ELR (cell line): ENCODE measurements at places on chromosomes 11 and 22.

- no peak for DNase-seq
Observed at GRCh38 chr22:23218867-23219251, 38.5 kb downstream of the BCR start.

DNA sequence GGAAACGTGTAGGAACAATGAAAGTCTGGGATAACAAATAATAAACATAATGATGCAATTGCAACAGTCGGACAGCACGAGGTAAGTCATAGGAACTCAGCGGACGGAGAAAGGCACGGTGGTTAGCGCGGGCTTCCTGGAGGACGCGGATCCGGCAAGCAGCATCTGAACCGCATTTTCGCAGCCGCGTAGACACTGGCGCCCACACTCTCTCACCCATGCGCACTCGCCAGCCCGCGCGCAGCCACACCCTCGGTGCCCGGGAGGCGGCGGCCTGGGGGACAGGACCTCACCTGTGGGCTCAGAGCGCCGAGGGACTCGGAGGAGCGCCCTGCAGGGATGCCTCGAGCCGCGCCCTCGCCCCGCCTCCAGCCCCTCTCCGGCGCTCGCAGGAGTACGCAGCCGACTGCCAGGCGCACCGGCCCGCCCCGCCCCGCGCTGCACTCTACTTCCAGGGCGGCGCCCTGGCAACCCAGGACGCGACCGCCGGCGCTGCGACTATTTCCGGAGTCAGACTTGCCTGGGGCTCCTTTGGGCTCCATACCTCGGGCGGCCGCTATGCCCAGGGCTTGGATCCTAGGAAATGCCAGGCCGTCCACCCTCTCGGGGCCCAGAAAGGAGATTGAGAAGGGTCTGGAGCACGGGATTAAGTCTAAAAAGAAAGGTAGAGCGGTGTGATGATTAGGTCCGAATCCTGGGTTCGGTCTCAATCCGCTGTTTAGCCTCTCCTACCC is at the start of gene TTLL1:
Gene TTLL1 (minus strand): TSS at position 408 of the 734 bp plus-strand sequence. CDS start 13,805 bp downstream, outside the sequence.
- peak; percentile 88 for DNase-seq

- DNase-seq = peak; percentile 58
Observed at GRCh38 chr11:59206635-59207034, 6.1 kb downstream of the MPEG1 start.

GRCh38 chr11:1333860-1334259 is 24.4 kb upstream of the TOLLIP start:
- DNase-seq = no peak

GRCh38 chr22:42369250-42370041 is 62.8 kb downstream of the NFAM1 start:
- peak; percentile 90 for DNase-seq

DNA sequence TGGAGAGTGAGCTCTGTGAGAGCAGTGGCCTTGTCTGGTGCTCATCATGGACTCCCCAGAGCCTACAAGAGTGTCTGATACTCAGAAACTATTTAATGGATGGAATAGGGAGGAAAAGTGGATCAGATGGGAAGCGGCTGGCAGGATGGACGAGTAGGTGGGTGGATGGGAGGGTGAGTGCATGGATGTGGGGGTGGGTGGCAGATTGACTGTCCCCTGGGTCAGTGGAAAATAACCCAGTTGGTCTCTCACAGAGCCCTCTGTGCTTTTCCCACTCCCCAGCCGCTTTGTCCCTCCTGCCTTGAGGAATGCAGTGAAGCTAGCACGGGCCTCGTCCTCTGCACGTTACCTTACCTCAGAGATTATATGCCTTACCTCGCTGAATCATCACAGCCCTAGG is 5.9 kb downstream of the SPI1 start:
- DNase-seq = no peak

- no peak for DNase-seq
Observed at GRCh38 chr22:34416022-34416860, 496.0 kb upstream of the LARGE1 start.

DNA sequence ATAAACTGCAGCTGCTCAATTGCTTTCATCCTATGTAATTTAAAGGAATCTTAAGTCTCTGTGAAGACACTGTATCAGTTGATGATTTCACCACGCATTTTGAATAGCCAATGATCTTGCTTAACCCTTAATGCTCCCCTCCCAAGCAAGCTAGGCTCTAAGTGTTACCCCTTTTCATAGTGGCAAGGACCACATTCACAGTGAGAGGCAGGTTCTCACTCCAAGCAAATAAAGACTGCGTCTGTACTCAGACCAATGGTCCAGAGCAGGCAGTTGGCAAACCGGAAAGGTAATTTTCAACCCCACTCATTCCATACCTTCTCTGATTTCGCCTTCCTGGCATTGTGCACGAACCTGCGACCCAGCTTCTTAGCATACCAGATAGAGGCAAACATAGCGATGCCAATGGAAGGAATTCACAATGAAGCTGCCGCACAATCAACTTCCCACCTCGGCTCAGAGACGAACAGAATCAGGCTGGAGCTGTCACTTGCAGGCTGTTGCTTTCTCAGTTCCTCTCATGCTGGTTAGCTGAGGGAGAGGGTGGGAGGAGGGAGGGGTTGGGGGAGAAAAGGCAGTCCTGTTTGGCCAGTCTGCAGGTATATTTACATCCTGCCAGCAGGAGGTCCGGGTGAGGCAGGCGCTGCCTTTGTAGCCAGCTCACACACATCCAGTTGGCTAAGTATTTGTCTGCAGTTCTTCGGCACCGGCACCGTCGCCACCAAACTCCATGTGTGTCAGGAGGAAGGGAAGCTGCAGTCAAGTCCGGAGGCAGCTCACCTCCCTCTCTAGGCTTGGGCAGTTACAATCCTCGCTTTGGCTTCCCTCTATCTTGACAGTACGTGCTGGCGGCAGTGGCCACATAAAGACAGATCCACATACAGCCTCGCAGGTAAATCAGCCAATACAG is 1151.2 kb upstream of the CCDC90B start:
- DNase-seq = no peak

- no peak for DNase-seq
Observed at GRCh38 chr22:17858033-17858432, 83.8 kb upstream of the BID start.

- no peak for DNase-seq
Observed at GRCh38 chr11:107661656-107662055, 50.2 kb downstream of the SLN start.

GRCh38 chr11:134346101-134346975 is 14.6 kb downstream of the GLB1L2 start:
- no peak for DNase-seq

GRCh38 chr22:29197096-29197495 is 8.6 kb upstream of the EMID1 start:
- no peak for DNase-seq

GRCh38 chr11:106463154-106463553 is 385.7 kb downstream of the AASDHPPT start:
- DNase-seq = no peak

DNA sequence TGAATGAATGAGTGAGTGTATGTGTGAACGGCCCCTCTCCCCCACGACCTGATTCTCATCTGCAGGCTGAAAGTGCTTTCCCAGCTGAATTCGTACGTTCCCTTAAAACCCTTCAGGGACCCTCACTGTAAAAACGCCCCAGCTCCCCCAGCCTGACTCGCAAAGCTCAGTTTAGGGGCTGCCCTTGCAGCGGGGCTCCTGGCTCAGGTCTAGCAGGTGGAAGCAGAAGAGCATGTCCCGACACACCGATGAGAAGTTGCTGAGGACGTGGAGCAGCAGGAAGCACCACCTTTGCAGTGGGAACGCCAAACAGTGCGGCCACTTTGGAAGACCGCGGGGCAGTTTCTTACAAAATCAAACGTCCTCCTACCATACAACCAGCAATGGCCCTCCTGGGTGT is 3.6 kb upstream of the MRPL23 start:
- peak; percentile 2 for DNase-seq

- peak; percentile 93 for DNase-seq
Observed at GRCh38 chr11:36249246-36249645, 40.0 kb downstream of the COMMD9 start.

DNA sequence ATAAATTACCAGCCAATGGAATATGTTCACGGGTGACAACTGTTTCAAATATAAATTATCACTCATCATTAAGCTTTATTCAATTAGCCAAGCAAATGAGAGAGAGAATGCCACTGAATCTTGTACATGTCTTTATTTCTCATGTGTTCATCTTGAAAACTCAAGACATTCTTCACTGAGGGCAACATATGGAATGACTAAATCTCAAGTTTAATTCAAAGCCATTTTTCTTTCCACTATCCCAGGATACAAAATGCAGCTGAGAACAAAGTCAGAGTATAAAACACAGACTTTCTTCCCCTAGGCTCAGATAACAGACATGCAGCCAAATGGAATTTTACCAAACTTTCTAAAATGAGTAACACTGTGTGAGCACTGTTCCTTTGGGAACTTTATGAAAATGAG is 12.1 kb upstream of the BBOX1 start:
- no peak for DNase-seq

- no peak for DNase-seq
Observed at GRCh38 chr22:50577987-50578775, at the start of gene CPT1B. TSS of gene CPT1B (minus strand) at chr22:50578427. CDS start at chr22:50577915, 512 bp downstream.

- DNase-seq = no peak
Observed at GRCh38 chr11:74669211-74670160, 61.7 kb downstream of the CHRDL2 start.

DNA sequence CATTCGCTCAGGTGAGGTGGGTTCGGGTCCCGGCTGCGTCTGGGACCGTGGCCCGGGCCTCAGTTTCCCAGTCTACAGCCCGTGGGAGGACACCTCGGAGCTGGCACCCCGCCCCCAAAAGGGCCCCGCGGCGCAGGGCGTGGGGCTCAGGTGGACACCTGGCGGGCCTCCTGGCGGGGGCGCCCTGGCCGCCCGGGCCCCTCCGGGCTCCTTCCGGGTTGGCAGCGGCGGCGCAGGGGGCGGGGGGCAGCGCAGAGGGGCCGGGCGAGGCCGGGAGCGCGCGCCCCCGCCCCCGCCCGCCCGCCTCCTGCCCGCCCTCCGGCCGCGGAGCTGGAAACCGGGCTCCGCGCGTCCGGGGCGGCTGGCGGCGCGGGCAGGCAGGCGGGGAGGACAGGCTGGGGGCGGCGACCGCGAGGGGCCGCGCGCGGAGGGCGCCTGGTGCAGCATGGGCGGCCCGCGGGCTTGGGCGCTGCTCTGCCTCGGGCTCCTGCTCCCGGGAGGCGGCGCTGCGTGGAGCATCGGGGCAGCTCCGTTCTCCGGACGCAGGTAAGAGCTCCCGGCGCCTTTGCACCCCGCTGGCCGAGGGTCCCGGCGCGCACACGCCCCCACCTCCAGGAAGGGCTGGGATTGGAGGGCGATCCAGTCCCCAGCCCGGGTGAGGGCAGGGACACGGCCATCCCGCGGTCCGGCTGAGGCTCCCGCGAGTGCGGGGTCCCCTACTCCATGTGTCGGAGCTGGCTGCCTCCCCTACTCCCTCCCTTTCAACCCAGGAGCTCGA is at the start of gene EMID1:
Gene EMID1 (plus strand): TSS at position 303 of the 778 bp plus-strand sequence. CDS start 143 bp downstream, at position 446.
- peak; percentile 23 for DNase-seq

DNA sequence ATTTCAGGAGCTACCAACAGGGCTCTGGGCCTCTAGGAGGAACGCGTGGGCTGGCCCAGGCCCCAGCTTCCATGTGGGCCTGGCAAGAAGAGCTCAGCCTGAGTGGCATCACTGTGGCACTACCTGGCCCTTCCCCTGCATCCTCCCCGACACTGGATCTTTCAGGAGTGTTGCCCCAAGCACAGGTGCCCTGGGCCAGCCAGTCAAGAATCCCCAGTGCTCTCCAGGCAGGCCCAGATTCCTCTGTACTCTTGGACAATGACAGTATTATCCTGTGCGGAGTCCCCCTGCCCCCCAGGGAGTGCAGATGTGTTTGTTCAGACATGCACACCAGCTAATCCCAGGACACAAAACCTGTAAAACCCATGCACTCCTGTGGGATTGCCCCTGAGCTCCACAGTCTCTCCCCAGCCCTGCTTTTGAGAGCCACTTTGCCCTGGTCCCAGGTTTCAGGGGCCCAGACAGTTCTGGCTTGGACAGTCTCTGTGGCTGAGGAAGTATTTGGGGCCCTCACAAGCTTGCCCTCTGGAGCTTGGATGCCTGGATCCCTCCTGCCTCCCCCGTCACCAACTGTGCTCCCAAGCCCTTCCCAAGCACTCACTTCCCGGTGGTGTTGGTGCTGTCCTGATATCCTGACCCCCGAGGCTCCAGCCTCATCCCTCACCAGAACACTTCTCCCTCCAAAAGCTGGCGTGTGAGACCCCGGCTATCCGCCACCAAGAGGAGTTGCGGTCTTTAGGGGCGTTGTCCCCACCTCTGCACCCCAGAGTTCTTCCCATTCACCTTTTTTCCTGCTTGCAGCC is 39.9 kb downstream of the KCNC1 start:
- DNase-seq = no peak

DNA sequence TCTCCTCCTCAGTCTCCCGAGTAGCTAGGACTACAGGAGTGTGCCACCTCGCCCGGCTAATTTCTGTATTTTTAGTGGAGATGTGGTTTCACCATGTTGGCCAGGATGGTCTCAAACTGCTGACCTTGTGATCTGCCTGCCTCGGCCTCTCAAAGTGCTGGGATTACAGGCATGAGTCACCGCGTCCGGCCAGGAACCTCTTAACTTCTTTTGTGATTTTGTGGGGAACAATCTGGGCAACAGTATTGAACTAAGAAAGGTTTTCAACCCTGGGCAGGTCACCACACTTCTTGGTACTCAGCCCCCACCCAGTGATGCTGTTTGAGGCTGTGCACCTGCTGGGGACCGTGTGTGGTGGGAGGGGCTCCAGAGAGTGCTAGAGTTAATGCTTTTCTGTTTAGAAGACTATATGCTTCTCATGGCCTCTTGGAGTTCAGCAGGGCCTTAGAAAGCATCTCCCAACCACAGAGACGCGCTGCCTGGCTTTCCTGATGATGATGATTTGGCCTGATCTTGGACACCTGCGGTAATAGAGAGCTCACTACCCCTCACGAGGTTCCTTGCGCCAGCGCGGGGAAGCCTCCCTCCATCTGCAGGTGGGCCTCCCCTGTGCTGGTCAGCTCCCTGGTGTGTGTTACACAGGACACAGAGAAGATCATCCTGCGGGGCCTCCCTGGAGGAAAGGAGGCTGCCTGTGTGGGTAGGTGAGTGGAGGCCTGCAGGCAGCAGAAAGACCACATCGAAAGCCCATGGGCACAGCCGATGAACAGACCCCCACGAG is 1.2 kb downstream of the DENND6B start:
- no peak for DNase-seq

- no peak for DNase-seq
Observed at GRCh38 chr11:11458001-11458400, 105.0 kb upstream of the CSNK2A3 start.

DNA sequence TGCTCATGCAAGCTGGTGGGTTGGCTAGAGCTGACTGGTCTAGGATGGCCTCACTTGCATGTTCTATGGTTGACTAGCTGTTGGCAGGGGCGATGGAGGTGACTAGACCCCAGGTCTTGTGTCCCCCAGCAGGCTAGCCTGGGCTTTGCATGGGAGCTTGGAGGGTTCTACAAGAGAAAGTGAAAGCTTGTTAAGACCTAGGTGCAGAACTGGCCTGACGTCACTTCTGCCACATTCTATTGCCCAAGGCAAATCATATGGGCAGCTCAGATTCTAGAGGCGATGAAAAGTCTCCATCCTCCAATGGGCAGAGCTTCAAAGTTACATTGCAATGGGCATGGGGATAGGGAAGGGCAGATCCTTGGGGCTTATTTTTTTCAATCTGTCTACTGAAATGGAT is 170.9 kb downstream of the MIAT start:
- peak; percentile 20 for DNase-seq
